Upper lobe of right lung (tissue), 1 donor: ENCODE measurements at places on chromosomes 5 and 9.

- no peak for DNase-seq
These were observed 350.0 kb upstream of the ISL1 start for GRCh38 chr5:51033215-51033614.

- DNase-seq: no peak
These were observed 11.8 kb downstream of the FAM163B start for GRCh38 chr9:133597316-133597957.

GRCh38 chr9:15213249-15213648 lies 93.8 kb downstream of the TTC39B start:
- DNase-seq: no peak

DNA sequence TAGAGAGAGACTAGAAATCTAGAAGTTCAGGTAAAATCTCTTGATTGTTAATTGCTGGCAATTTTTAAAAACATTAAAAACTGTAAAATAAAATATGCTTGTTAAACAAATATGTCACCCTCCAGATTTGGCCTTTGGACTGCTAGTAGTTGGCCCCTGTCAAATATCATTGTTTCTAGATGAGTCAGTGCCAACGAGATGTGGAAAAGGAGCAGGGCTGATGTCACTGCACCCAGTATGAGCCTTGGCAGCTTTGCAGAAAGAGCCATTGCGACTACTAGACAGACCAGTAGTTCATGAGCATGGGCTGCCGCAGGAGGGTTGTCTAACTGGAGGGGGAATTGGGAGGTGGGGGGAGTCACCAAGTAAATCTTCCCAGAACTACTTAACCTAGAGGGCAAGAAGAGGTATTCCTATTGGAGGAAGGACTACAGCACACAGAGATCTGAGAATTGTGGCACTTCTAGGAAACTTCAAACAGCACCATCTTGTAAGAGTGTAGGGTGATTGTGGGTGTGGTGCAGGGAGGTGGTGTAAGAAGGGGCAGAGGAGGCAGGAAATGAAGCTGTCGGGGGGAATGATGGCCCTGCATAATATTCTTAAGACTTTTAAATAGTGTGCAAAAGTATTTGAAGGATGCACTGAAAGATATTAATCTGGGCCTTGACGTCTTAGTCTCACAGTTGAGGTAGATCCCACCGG lies 7.1 kb upstream of the DOCK2 start:
- no peak for DNase-seq

- no peak for DNase-seq
These were observed 1.3 kb downstream of the TEX53 start for GRCh38 chr9:114656301-114656700.

GRCh38 chr9:137969008-137969407 lies 91.4 kb downstream of the CACNA1B start:
- DNase-seq: peak; percentile 39

DNA sequence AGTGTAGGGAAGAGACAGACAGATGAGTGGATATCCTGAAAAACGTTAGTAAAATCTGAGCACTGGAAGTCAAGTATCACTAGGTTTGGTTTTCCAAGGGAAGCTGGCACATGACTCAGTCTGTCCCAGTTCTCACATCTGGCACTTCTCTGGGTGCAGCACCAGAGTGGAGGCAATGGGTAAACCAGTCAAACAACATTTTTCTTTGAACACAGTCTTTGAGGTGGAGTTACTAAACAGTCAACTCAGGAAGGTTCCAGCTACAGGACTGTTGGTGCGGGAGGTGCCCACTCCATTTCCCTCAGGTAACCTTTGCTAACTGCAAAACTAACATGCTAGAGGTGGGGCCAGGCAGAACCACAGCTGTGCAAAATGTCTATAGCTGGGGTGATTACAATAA lies 301.4 kb upstream of the RFX3 start:
- DNase-seq: peak; percentile 66

- no peak for DNase-seq
These were observed 621 bp downstream of the NR6A1 start for GRCh38 chr9:124770359-124771020.

DNA sequence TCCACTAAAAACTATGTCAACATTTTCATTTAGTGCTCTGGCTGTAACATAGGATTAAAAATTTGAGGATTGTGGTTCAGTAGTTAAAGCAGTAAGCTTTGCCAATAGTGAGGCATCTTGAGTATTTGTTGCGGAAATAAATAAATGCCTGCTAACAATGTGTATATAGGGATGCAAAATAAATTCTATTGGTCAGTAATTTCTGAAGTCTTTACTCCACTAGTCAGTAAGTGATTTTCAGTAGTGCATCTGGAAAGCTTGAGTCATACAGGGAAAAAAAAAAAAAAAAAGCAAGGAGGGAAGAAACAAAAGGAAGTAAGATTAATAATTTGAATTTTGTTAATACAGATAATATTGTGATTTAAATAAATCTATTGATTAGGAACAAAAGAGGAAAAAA lies 21.0 kb downstream of the NIPBL start:
- no peak for DNase-seq

GRCh38 chr5:74130155-74130897 lies 504.3 kb downstream of the ARHGEF28 start:
- no peak for DNase-seq

DNA sequence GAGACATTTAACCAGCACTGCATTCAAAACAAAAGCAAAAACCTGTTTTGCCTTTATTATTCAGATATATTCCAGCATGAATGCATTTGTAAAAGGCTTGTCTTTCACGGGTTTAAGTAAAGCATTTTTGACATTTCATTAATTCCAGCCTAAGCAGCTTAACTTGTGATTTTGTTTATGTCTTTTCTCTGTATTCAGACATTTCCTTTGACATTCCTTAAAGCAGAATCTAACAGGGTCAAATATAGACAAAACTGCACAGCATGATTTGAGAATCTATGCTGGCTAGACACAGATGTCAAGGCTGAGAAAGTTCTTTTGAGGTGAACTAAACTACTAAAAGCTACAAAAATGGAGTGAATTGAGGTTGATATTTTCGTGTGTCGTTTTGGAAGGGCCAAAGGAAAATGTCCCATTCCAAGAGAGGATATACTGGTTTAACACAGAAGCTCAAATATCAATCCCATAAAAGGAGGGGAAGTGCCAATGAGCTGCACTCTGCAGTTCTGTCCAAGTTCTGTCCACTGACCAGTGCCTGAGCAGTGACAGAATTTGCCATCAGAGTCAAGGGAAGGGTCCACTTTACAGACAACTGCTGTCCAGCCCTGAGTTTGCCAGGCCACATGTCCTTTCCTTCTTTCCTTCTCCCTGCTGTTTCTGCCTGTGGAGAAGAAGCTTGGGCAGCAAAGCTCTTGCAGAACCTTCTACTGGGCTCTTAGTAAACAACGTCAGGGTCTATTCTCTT lies 198.7 kb upstream of the KLF9 start:
- no peak for DNase-seq

DNA sequence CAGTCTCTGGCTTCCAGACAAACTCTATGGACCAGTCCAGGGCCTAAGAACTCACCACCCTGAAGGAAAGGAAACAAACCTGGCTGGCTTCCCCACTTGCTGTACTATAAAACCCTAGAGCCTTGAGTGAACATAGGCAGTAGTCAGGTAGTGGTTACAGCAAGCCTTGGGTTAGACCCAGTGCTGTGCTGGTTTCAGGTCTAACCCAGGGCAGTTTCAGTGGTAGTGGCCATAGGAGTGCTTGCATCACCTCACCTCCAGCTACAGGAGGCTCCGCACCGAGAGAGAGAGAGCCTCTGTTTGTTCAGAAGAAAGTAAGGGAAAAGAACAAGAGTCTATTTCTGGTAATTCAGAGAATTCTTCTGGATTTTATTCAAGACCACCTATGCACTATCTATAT lies 714.1 kb upstream of the CDH10 start:
- DNase-seq: no peak

DNA sequence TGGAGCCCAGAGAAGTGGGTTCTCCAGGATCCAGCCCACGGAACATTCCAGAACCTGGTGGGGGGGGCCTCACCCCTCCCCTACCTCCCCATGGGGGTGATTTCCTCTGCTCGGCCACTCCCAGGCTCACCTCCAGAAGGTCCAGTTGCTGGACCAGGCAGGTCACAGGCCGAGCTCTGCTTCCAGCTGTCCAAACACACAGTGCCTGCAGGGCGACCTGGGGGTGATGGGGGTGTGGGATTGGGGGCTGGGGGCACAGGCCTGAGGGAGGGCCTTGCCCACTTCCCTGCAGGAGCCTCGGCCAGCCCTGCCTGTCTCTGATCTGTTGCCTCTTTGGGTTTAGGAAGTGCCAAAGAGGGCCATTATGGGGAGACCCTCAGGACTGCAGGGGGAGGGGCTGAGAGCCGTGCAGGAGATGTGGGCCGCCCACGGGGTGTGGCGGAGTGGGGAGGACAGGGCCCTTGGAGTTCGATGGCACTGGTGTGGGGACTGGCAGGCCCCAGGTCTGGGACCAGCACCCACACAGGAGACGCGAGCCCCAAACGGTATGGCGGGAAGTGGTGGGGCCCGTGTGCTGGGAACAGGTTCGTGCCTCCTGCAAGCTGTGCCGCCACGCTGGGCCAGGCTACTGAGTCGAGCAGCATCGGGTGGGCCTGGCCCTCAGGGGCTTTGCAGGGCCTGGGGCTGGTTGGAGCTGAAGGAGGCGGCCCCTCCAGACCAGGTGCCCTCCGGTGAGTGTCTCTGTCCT lies 45.6 kb upstream of the EGFL7 start:
- no peak for DNase-seq
